CD4-positive, alpha-beta T cell treated with Interleukin-17A for 1 hour (primary cell): ENCODE measurements at places on chromosomes 7 and 10.

DNA sequence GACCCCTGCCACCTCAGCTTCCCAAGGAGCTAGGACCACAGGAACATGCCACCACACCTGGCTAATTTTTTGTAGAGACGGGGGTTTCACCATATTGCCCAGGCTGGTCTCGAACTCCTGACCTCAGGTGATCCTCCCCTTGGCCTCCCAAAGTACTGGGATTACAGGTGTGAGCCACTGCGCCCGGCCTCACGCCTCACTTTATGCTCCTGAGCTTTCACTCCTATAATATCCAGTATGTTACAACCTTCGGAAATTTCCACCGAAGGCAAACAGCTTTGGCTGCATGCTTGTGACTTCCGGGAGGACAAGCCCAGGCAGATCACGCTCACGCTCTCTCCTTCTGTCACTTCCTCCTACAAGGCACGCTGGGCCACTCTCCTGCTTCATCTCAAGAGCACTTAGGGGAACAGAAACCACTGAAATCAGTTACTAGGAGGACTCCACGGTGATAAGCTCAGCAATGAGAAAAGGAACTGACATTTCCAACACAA is 4.4 kb upstream of the MAD1L1 start:
- DNase-seq = peak; percentile 34

GRCh38 chr7:93185303-93186027 is 37.3 kb upstream of the SAMD9L start:
- no peak for DNase-seq

DNA sequence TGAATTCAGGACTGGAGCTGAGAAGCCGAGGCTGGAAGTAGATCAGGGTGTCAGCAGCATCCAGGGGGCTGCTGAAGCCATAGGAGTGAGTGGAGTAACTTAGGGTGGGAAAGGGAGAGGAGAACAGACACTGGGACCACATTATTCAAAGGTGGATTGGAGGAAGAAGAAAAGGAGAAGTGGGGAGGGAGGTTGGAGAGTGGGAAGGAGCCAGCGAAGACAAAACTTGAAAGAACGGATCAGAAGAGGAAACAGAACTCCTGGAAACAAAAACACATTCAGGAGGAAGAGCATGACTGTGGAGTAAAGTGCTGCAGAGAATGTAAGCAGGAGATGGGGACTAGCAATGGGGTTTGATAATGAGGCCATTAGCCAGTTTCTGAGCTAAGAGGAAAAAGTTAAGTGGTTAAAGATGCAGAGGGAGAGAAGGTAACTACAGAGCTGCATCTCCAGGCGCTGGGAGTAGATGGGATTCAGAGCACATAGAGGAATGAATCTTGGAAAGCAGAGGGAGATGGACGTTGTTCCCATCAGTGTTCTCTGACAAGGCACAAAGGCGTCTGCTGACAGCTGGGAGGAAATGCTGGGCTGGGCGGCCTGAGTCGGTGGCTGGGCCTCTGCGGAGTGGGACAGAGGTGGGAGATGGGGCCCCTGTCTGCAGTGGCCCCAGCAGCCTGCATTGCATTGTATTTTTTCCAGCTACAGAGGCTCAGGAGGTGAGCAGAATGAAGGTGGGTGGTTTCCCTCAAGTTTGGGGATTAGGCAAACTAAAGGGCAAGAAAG is 63.1 kb upstream of the LEP start:
- no peak for DNase-seq

DNA sequence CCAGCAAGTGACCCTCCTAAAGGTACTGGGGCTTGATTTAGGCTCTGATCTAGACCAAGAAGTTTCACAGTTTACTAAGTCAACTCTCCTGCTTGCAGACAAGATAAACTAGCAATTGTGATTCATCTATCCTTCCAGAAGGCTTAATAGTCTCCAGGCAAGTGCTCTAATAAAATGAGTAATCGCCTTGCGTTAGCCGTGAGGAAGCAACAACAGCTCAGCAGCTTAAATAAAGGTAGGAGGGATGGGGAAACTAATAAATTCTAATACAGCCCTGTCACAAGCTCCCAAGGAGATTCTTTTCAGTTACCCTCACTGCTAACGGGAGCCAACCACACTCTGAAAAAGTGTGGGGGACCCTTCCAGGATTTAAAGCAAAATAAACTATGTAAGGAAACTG is 48.4 kb downstream of the FRMD4A start:
- no peak for DNase-seq

GRCh38 chr10:133042061-133042460 is 45.7 kb upstream of the ADGRA1 start:
- no peak for DNase-seq

DNA sequence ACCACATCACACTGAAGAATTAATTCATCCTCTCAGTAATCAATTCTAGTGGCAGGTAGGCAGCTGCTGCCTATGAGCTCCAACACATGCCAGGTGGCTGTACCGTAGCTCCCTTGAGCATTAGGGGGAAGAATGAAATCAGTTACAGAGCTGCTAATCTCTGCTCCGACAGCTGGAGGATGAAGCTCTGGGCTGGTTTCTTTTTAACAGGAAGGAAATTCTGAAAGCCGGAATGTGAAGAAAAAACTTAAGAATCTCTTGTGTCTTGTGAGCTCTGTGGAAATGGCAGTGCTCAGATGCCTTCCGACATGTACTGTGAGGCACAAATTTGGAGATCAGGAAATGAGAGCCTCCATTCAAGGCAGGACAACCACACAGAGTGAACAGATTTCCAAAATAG is 2.8 kb upstream of the AHCYL2 start:
- DNase-seq = peak; percentile 10

GRCh38 chr7:42144604-42145003 is 92.4 kb downstream of the GLI3 start:
- no peak for DNase-seq

DNA sequence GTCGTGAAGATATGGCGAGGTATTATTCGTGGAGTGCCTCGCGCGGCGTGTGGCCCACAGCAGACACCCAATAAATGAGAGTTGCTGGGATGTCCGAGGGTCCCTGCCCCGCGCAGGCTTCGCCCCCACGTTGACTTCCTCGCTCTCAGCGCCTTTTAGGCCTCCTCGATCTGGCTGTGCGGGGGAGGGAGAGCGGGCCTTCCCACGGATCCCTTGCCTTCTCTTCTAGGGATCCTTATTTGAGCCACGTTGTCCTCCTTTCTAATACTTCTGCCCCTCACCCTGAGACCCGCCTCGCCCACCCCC is 660 bp downstream of the VCL start:
- DNase-seq = no peak

DNA sequence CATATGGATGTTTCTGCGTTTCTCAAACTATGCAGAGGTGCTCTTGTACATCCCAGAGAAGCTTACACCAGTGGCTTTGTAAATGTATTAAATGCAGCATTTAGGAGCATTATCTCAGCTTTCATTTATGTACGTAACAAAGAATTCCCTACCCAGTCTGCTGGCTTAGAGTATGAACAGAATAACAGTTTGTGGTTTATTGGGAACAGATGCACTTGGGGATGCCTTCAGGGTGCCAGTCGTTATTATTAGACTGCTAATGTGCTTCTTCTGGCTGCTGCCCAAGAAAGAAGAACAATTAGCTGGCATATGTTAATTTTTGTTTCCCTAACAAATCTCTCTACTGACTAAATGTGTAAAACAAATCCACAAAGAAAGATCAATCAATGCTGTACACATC is 241.9 kb downstream of the FOXP2 start:
- no peak for DNase-seq

DNA sequence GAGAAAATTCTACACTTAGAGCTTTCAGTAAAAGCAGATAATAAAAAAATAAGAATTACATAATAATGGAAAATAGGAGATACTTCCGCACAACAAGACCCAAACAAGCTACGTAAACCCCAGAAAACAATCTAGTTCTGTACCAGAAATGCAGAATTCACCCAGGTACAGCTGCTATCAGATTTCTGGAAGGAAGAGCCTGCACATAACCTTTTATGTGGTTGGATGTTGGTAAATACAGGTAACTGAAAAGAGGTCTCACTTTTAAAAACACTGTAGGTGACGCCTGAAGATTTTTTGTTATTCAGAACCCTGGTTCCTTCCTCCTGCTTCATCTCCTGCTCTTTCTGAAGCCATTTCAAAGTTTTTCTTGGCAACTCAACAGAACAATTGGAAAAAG is 29.9 kb downstream of the PANK1 start:
- DNase-seq = peak; percentile 42

DNA sequence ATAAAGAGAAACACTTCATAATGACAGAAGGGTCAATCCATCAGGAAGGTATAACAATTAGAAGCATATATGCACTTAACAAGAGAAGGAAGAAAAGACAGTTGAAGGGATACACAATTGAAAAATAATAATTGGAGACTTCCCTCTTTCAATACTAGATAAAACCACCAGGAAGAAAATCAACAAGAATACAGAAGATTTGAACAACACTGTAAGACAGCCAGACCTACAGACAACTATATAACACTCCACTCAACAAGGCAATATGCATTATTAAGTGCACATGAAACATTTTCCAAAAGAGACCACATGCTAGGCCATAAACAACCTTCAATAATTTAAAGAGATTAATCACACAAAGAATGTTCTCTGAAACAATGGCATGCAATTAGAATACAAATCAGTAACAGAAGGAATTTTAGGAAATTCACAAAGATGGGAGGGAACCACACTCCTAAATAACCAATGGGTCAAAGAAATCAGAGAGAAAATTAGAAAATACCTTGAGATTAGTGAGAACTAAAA is 35.1 kb downstream of the ZNF438 start:
- DNase-seq = no peak

DNA sequence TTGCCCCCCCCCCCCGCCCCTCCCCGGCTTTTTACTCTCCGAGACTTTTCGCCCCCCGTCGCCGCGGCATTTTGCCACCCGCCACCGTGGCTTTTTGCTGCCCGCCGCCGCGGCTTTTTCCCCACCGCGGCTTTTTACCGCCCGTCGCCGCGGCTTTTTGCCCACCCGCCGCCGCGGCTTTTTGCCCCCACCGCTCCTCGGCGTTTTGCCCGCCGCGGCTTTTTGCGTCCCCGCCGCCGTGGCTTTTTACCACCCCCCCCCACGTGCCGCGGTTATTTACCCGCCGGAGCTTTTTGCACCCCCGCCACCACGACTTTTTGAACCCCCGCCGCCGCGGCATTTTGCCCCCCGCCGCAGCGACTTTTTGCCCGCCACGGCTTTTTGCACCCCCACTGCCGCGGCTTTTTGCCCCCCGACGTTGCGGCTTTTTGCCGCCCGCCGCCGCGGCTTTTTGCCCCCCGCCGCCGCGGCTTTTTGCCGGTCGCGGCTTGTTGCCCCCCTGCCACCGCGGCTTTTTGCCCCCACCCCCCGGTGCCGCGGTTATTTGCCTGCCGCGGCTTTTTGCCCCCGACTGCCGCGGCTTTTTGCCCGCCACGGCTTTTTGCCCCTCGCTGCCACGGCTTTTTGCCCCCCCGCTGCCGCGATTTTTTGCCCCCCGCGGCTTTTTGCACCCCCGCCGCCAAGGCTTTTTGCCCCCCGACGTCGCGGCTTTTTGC is 461.1 kb downstream of the ZNF33B start:
- DNase-seq = no peak

DNA sequence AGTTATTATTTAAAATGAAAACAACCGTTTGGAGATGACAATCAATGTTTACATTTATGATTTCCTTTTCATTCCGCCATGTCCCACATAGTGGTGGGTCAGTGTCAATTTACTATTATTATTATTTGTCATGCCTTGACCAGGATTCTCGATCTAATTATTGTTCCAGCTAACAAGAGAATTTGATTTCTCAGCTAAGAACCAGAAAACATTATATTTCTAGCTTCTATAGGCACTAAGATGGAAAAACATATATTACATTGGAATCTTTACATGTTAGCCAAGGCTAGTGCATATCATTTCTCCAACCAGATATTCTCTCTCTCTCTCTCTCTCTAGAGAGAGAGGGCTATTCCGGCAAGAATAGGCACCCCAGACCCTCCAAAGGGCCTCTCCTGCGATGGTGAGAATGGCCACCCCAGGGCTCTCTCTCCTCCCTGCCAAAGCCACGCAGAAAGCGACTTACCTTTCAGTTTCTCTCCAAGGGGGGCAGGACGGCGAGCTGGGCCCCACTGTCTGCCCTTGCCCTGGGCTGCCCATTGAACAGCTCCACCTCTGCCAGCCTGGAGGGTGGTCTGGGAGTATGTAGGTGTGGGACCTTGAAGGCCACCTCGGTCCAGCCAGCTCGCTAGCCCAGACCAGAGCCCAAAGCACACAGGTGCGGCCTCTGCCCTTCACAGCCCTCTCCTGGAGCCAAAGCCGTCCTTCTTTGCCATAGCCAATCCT is 2.4 kb downstream of the HOXA3 start:
- DNase-seq = no peak

DNA sequence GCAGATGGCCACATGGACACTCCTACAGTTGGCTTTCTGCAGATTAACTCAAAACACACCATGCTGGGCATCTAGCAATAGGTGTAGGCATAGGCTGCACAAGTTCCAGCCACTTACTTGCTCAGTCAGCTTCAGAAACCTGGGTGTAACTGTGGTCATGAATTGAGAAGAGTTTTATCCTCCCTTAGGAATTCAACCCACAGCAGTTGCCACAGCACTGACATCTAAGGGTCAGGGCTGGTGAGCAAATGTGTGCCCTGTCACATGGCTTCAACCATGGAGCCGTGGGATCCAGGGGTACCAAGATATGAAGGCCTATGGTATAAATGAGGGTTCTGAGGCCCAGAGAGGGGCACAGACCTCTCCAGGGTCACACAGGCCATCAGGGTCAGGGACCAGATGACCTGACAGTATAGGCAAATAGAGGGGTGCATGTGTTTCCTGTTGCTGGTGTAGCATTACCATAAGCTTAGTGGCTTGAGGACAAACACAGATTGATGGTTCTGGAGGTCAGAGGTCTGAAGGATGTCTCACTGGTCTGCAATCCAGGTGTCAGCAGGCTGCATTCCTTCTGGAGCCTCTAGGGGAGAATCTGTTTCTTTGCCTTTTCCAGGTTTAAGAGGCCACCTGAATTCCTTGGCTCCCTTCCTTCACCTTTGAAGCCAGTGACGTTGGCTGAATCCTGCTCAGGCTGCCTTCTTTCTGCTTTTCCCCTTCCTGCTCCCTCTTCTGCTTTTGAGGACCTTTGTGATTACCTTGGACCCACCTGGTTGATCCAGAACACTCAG is 24.1 kb downstream of the MINDY4 start:
- no peak for DNase-seq

DNA sequence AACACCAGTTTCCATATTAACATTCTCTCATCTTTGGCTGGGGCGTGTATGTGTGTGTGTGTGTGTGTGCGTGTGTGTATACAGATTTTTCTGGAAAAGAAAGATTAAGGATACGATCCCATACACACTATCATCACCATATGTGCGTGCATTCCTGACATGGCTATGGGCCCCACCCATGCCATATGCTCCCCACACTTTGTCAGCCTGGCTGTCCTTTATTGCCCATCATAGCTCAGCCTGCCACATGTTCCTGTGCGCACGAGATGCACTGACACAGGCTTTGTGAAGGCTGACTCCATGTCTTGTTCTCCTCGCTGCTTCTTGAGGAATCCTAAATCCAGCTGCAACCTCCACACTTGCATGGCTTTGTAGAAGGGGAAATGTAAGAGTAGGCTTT is 984.1 kb downstream of the LRMDA start:
- DNase-seq = no peak

GRCh38 chr10:52954407-52954806 is 181.8 kb upstream of the MBL2 start:
- DNase-seq = no peak
